Left cardiac atrium (tissue), 4 donors: ENCODE measurements at places on chromosomes 2 and 18.

GRCh38 chr2:74566754-74567085 lies 12.2 kb downstream of the DOK1 start:
- no peak for DNase-seq

DNA sequence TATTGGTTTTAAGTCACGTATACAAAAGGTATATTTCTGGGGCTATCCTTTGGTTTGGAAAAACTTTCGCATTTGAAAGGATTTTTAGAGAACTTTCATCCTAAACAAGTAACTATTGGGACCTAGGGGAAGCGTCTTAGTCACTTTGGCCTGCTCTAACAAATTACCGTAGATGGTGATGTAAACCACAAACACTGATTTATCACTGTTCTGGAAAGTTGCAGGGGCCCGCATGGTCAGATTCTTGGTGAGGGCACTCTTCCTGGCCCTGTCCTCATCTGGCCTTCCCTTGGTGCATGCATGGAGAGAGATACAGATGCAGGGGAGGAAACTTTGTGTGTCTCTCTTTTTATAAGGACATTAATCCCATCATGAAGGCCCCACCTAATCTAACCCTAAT lies 49.1 kb upstream of the ANKRD62 start:
- DNase-seq: no peak

- DNase-seq: no peak
Measured at GRCh38 chr18:55245211-55245614, 286.0 kb upstream of the CCDC68 start.

DNA sequence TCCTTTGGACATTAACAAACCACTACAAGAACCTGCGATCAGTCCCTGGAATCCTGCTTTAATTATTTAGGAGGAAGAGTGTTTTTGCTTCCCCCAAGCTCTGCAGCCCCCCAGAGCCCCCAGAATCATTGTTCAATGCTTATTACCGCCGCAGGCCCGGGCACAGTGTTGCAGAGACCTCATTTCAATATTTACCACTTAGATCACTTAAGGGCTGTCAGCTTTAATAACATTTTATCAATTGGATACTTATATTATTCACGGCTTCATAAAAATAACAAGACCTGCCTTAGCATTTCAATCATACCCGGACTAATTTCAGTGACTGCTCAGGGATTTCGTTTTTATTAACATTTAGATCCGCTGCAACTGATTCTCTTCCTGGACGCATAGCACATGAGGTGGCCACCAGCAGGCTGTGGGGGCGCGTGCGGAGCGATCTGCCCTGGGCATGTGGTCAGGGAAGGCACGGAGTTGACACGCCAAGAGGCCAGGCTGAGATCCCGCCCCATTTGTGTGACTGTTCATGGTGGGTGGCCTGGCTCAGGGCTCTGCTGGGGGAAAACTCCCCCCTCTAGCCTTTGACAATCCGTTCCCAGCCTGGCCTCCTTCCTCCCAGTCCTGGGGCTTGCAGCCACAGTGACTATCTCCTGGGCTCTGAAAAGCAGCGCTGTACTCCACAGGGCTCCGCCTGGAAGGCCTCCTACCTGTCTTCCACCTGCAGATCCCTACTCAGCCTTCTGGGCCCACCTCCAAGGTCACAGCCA lies 267.6 kb downstream of the SRBD1 start:
- DNase-seq: no peak

GRCh38 chr2:29035016-29035745 lies 39.1 kb downstream of the PCARE start:
- no peak for DNase-seq

- no peak for DNase-seq
Measured at GRCh38 chr2:166234112-166234846, 106.5 kb upstream of the SCN1A start.

DNA sequence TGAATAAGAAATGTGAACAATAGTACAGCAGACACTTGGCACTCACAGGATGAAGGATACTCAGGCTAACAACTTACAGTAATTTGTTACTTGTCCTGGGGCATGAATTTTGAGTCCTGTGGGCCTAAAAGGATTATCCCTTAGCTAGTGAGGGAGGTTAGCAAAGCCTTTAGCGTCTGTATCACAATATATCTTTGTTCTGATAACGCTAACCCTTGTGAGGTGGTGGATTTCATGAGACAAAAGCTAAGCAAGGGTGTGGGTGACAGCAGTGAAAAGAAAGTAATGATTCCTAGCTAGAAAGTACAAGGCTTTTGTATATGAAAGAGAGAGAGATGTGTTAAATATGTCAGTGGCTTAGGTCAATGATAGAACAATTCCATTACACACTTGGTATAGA lies 46.8 kb upstream of the TTC21B start:
- no peak for DNase-seq
